ENCODE measurements at places on chromosomes 2 and 18.

DNA sequence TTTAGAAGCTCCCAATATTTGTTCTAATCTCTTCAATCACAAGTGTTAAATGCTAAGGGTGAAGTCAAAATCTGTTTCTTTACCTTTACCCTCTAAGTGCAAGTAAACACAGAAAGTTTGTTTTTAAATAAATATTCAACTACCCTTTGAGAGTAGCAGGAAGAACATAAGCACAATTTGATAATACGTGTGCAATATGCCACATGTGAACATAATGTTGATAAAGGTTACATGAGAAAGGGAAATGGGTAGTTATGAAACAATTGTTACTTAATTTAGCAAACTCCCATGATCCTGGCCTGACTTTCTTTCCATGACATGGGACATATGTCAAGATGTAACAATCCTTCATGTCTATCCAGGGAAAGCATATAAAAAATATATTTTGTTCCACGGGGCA, 7.1 kb downstream of the SPRED2 start:
- no peak for DNase-seq

- DNase-seq: no peak
Observed at GRCh38 chr2:118055512-118056164, 32.6 kb upstream of the INSIG2 start.

DNA sequence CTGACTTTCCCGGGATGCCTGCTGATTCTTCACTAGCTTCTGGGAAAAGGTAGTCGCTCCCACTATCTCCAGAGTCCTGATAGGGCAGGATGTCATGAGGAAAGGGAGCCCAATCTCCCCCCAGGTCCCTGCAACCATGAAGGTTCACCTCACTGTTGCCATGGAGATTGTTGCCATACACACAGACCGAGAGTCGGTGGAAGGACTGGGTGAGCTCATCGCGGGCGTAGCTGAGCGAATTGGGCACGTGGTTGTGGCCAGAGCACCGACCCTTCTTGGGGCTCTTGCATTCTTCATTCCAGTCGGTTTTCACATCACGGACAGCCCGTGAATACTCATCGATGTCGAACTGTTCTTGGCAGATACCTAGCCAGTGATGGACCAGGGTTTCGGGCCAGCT, 97.4 kb downstream of the MEP1B start:
- no peak for DNase-seq

GRCh38 chr18:62796216-62796621, 80.9 kb downstream of the PHLPP1 start:
- no peak for DNase-seq

- DNase-seq: no peak
Observed at GRCh38 chr2:201472411-201472810, 20.9 kb downstream of the STRADB start.

GRCh38 chr18:21484851-21485636, 115.5 kb downstream of the ESCO1 start:
- DNase-seq: no peak

GRCh38 chr2:151024696-151025251, 236.9 kb downstream of the RBM43 start:
- DNase-seq: no peak

DNA sequence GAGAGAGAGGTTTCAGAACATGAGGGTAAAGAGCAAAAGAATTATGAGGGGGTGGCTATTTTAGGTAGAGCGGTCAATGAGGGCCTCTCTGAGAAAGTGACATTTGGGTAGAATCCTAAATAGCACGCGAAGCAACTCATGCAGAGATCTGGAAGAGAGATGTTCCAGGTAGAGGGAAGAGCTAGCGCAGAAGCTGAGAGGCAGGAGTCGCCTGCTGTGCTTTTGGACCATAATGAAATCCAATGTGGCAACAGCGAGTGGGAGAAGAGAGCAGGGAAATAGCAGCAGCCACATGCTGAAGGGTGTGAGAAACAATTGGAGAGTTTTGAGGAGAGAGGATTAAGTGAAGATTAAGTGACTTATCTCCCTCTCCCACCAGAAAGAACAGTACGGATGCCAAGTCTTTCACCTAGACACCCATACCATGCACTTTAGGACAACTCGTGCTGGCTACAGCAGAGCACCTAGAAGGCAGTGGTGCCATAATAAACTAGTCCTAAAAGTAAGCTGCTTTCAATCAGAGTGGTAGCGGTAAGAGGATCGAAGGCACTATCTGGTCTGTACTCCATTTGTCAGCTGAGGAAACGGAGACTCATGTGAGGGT, 129.7 kb downstream of the LRP2 start:
- no peak for DNase-seq

- no peak for DNase-seq
Observed at GRCh38 chr2:39080152-39080551, 40.7 kb downstream of the SOS1 start.

DNA sequence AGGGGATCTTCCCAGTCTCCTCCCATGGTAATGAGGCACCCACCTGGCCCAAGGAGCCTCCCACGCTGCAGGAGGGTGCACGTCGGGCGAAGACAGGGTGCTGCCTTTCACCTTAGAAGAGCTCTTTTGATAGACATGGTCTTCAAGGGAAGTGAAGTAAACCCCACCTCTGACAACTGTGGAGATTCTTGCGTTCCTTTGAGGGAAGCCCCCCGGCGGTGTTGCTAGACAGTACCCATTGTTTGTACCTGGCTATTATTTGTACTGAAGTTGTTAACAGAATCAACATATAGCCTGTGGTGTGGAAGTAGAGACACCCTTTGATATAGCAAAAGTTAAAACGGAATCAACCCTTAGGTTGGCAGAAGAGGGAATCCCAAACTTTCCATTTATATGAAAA, 648.0 kb downstream of the GALR1 start:
- no peak for DNase-seq

DNA sequence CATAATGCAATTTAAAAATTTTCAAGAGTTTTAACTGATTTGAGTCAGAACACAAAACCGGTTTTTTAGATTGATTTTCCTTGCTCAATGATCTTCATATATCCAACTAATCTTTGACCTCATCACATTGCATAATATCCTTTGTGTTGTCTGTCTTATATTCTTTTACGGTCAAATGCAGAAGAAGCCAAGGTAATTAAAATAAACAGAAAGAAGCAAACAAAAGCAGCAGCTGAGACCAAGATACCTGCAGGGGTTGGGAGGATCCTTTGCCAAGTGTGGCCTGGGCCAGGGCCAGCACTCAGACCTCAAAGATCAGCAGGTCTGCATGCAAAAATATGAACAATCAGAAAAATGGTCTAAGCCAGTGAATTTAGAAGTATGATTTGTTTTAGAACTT, 428.9 kb upstream of the NETO1 start:
- DNase-seq: no peak

DNA sequence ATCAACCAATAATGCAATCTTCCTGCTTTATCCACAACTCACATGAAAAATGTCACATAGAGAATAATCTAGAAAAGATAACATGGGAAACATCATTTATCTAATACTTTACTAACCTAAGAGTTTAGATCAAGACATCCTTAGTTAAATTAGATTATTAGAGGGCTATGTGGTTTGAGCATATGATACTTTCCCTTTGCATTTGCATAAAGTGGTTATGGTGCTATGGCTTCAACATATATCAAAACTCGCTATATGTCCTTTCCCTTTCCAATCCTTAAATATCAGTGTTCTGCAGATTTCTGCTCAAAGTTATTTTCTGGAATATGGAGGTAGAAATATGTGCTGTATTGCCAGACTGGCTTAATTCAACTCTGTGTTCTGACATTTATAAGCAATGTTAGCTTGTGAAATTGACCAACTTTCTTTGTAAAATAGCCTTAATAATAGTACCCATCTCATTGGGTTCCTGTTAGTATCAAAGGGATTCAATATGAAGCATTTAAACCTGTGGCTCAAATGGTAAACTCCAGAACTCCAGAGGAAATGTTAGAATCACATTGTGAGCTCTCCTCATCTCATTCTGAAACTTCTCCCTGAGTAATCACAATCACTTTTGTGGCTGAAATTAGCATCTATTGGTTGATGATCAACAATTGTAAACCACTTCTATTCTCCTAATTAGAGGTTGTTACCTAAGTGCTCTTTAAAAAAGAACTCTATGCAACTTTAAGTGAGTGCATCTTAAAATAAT, 1089.9 kb upstream of the SLC39A10 start:
- DNase-seq: no peak

GRCh38 chr2:161139098-161139987, 20.9 kb upstream of the TANK start:
- DNase-seq: peak; percentile 31

- DNase-seq: peak; percentile 31
Observed at GRCh38 chr2:191165176-191165643, 14.4 kb upstream of the STAT4 start.

DNA sequence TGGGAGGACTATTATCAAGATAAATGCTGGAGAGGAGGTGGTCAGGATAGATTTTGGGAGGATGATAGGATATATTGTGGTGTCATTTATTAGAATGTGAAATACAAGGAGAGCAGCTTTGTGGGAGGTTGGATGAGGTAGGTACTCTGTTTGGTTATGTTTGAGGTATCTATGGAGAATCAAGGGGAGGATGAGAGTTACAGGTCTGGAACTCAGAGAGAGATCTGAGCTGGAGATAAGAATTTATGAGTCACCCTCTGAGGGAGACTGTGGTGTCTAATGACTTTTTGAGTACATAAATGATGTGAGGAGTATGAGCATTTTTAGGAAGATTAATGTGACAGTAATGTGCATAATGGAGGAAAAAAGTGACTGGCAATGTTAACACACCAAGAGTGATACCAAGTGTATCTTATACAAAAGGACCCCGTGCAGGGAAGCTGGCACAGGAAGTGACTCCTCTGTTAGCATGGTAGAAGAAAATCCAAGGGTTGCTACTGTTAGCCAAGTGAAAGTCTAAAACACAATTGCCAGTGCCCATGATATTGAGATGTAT, 48.2 kb downstream of the CRIM1 start:
- DNase-seq: no peak

- DNase-seq: no peak
Observed at GRCh38 chr2:200099256-200099655, 143.9 kb downstream of the MAIP1 start.

GRCh38 chr2:16139663-16140615, 199.6 kb downstream of the MYCN start:
- no peak for DNase-seq

GRCh38 chr18:32152705-32153448, 37.0 kb upstream of the MEP1B start:
- DNase-seq: no peak

DNA sequence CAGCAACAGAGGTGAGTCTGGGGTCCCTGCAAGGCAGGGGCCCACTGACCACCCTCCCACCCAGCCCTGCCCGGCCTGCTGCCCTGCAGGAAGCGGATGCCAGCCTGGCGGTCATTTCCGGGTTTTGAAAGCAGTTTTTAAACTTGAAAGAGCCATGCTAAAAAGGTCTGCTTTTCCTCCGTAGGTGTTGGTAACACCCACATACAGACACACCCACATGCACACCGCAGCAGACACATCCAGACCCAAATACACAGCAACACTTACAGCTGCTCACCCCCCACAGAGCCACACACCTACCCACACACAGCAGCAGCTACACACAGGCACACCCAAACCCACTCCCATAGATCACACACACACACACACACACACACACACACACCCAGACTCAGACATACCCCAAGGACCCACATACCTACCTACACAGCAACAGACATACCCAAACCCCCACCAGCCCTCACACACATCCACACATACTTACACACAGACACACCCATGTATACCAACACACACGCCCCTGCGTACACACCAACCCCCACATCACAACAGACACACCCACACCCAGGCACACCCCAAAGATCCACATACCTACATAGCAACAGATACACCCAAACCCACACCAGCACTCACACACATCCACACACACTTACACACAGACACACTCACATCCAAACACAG, 7.6 kb downstream of the ZFP36L2 start:
- DNase-seq: no peak

GRCh38 chr2:105537466-105537865, 138.6 kb upstream of the FHL2 start:
- no peak for DNase-seq

DNA sequence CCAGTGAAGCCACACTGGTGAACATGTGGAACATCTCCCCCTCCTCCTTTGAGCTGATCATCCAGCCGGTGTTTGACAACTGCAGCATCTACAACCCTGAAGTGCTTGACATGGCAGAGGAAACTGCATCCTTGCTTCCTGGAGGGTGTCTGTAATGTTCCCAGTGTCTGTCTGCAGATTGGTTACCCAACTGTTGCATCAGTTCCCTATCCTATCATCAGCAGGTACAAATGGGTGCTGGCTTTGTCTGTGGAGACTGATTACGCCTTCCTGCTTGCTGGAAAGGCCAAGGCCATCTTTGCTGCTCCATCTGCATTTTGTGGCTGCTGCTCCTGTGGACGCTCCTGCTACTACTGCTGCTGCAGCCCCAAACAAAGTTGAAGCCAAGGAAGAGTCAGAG, 83.5 kb downstream of the SKA1 start:
- no peak for DNase-seq

Data from smooth muscle cell of the brain vasculature (primary cell).